Stimulated activated CD8-positive, alpha-beta memory T cell treated with anti-CD3 and anti-CD28 coated beads, Interleukin-7, amount 100 ng/mL, for 48 hours (primary cell): ENCODE measurements at places on chromosomes 12 and 14.

- no peak for DNase-seq
These were observed 118.6 kb downstream of the CRACR2A start for GRCh38 chr12:3634348-3634747.

- DNase-seq, result peak; percentile 53
These were observed 448.5 kb downstream of the TMEM121 start for GRCh38 chr14:105974902-105975301.

GRCh38 chr14:74732387-74732786 lies 19.4 kb downstream of the FCF1 start:
- no peak for DNase-seq

GRCh38 chr14:39107591-39107996 lies 4.6 kb upstream of the SEC23A start:
- no peak for DNase-seq

DNA sequence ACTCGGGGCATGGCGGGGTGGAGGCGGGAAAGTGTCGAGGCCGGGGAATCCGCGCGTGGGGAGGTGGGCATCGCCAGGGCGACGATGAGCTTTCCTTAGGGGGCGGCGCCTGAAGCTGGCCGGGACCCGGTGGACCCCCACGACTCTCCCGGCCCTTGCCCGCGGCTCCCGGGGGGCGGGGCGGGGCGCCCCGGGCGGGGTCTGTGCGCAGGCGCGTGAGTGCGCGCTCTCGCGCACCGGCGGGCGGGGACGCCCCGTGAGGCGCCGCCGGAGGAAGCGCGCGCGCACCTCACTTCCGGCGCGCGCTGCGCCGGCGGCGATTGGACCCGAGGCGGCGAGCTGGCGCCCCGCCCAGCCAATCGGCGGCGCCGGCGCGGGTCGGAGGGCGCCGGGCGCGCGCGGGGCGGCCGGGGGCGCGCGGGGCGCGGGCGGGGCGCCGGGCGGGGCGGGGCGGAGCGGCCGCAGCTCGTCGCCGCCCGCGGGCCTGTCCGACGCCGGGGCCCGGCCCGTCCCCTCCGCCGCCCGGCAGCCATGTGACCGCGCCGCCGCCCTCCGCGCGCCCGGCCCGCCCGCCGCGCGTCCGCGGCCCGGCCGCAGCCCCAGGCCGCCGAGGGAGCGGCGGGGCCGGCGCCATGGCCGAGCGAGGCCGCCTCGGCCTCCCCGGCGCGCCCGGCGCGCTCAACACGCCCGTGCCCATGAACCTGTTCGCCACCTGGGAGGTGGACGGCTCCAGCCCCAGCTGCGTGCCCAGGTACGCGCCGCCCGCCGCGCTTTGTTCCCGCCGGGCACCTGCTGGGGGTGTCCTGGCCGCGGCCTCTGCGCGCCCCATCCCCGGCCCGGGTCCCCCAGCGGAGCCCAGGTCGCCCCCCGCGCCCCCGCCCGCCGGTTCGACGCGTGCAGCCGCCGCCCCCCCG lies at the start of gene PACS2:
Gene PACS2 (plus strand): TSS at position 462 of the 914 bp plus-strand sequence. CDS start 171 bp downstream, at position 633.
- no peak for DNase-seq

GRCh38 chr12:112850383-112850782 lies 56.4 kb upstream of the OAS1 start:
- no peak for DNase-seq

- no peak for DNase-seq
These were observed 165.5 kb upstream of the DIO3 start for GRCh38 chr14:101395779-101396178.

DNA sequence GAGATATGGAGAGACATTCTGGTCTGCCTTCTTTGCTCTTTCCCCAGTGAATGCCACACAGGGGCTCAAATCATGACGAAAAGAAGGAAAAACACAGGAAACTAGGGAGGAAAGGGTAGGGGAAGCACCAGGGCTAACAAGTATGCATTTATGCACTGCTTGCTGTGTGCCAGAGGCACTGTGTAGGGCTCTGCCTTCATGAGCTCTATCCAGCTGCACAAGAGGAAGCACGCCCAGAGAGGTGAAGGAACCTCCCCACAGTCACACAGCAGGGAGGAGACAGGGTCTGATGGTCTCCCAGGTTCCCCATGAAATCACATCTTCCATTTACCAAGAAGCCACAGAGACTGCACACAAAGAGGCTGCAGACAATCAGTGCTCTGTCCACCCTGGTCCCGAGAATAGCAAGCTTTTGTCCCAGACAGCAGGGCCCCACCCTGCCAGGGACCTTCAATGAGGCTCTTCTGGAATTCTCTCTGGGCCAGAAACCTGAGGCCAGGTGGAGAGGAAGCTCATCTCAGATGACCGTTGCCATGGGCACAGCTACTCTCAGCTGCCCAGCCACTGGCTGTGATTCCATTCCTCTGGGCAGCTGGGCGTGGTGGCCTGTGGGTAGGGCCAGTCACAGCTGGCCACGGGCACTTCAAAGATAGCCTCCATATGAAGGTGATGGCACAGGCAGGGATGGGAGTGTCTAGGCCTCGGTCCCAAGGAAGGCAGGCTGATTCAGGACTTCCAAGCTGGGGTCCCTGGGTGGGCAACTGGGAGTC lies 7.3 kb upstream of the TRPV4 start:
- no peak for DNase-seq

GRCh38 chr12:124756760-124757159 lies 106.9 kb downstream of the SCARB1 start:
- no peak for DNase-seq
